ENCODE measurements at places on chromosomes 6 and 20. TPM values are rescaled to one million over a fixed set of nuclear protein-coding genes. Genes with fewer than 3 reads are reported as not detected.

DNA sequence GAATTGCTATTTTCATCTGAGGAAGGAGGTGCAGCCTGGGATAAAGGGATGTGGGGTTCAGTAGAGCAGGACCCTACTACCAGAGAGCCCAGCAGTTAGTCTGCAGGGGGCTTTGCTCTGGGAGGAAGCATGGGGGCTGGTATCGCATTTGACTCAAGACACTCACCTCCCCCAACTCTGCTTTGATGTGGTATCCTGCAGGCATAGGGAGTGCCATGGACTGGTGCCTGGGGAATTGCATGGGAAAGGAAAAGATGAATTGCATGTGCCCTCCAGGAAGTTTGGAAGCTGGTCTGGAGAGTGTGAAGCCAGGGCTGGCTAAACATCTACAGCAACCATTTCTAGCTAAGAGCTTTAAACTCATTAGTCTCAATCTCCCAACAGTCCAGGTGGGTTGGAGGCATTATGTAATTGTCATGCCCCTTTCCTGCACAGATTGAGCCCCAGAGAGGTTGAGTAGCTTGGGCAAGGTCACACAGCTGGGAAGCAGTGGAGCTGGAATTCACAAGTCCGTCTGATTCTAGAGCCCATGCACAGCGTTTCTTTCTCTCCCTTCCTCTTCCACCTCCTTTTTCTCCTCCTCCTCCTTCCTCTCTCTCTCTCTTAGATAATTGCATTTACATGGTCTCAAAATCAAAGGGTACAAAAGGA, 26.2 kb upstream of the PNPLA1 start:
- DNase-seq: no peak

- no peak for DNase-seq
These were observed 43.7 kb upstream of the GABRR1 start for GRCh38 chr6:89260832-89261231.

DNA sequence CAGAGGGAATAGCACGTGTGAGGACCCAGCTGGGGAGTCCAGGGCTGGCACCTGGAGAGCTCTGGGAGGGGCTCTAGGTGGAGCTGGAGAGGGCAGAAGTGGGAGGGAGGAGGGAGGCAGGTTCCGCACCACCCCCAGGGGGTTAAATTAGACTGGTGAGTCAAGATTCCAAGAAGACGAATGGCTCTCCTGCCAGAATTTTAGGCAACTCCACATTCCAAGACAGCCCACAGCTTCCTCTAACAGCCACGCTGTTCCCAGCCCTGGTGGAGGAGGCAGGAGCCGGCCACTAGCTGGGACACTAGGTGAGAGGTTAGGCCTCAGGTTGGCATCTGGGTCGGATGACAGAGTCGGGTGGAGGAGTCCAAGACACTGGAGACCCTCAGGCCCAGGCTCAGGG, 60.2 kb downstream of the TFAP2C start:
- DNase-seq: peak; percentile 47

GRCh38 chr6:33080127-33081089, 4.6 kb downstream of the HLA-DPB1 start:
- peak; percentile 17 for DNase-seq

- no peak for DNase-seq
These were observed 2.9 kb upstream of the FNDC11 start for GRCh38 chr20:63551068-63551467.

DNA sequence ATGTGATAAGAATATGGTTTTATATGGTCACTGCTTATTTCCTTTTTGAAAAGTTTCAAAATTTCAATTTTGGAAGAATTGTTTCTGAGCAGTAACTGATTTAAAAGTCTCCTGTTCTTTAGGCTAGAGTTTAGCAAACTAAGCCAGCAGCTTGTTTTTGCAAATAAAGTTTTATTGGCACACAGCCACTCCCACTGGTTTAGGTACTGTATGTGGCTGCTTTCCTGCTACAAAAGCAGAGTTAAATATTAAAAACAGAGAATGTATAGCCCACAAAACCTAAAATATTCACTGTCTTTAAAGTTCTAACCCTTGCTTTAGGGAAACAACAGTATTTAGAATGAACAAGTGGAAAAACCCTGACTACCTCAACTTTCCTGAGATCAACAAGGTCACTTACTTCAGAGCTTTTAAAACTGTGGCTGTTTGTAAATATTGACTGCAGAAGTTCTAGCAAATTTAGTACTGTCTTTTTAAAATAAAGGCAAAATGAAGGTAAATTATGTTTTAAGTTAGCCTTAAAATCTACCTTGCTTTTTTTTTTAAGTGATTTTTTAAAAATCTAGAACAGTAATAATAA, 104.1 kb downstream of the B3GAT2 start:
- DNase-seq: no peak

GHRH gene
- total RNA-seq: not detected

ACTR5 gene
- 20.3 TPM for total RNA-seq

UTRN gene
- 101 TPM for total RNA-seq

SPACA1 gene
- not detected for total RNA-seq

TSBP1 gene
- not detected for total RNA-seq
